Substantia nigra (tissue), 51 donors: ENCODE measurements at places on chromosomes 3 and 15.

DNA sequence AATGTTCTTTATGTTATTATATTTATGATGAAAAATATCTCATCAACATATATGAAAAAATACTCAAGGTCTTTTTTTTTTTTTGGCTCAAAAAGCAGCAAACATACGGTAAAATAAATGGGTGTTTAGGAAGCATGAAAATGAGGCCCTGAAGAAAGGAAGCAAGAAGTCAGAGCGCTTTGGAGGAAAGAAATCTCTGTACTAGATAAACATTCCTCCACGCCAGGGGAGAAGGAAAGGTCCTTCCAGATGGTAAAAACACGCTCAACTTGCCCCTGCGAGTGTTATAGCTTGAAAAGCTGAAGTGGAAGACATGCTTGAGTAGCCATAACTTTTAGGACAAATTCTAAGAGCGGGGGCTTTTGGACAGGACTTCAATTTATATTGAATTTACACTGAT is 52.9 kb downstream of the FEM1B start:
- no peak for DNase-seq

DNA sequence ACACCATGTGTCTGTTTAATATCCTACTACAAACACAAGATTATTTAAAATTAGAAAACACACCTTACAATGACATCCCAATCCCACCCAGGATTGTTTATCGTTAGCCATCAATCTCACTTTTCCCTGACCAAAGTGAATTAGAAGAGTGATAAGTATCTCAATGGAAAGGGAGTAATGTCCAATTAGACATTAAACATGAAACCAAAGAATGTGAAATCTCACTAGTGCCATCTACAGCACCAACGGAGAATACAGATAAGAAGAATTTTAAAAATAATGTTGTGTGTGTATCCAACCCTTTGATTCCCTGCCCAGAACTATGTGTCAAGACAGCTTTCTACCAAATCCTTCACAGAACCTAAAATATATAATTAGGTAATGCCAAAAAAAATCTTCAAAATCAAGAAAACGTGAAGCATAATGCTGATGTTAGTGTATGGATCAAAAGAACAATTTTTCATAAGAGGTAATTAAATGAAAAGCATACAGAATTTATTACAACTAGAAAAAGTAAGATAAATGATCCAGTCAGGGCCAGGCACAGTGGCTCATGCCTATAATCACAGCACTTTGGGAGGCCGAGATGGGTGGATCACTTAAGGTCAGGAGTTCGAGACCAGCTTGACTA is 64.2 kb downstream of the SCAPER start:
- DNase-seq = no peak

DNA sequence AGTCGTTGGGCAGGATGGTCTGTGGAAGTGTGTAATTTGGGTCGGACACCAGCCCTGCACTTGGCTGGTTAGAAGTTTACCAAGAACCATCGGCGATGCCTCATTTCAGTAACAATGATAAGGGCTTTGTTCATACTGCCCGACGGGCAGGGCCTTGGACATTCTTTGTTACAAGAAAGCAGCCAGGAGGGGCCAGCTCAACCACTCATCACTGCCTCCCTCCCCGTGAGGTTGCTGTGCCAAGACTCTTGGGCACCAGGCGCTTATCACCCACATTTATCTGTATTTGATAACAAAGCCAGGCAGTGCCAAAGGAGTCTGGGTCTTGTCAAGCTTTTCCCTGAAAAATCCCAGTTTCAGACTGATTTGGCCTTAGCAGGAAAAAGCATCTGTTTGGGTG is 235.0 kb downstream of the ADAMTS17 start:
- DNase-seq = no peak

- no peak for DNase-seq
Measured at GRCh38 chr3:139473155-139473771, 3.1 kb downstream of the RBP2 start.

DNA sequence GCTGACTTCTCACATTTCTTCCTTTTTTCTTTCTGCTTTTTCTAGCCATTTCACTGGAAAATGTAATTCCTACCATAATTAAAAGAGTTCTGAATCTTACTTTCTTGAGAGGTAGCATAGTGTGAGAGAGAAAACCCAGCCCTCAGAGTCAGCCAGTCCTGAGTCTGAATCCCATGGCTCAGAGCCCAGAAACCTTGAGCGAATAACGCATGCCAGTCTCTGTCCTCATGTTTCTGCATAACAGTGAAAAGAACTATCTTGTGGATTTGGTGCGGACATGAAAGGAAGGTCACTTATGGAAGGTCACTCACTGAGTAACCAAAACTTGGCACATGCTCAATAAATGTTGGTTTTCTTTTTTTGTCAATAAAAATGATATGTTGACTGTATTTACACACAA is 29.3 kb upstream of the SLCO3A1 start:
- no peak for DNase-seq

DNA sequence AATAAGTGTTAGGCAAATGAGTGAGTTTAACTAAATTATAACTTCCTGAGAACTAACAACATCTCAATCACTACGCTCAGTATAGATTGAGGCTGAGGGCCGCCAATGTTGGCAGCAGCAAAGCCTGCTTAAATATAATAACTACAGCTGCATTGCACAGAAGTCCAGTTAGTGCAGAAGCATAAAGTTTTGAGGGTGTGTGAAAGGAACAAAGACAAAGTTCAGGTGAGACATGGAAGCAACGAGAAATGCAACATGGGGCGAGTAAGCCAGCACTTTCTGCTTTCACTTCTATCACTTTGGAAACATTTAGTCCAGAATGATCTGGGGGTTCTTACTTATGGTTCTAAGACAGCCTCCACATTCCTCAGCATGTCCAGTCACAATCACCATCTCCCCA is 1052.3 kb upstream of the CFAP20DC start:
- DNase-seq = no peak

DNA sequence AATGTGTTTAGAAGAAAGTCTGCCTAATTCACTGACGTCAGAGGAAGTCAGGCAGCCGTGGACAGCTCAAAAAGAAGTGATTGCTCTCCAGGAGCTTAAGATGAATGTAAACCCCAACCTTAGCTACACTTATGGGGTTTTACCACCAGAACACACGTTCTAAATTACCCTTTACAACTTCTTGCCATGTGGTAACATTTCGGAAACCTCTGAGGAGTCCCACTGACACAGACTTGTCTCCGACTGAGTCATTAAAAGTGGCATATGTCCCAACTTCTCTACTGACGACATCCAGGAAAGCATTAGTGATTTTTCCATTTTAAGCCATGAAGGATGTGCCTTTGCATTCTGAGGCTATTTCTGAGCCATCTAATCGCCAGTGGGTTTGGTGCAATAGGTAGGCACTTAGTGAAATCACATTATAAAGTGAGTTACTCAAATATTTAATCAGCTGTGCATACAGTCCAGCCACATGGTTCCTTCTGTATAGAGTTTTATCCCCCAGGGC is 32.4 kb downstream of the C2CD4A start:
- DNase-seq = no peak

DNA sequence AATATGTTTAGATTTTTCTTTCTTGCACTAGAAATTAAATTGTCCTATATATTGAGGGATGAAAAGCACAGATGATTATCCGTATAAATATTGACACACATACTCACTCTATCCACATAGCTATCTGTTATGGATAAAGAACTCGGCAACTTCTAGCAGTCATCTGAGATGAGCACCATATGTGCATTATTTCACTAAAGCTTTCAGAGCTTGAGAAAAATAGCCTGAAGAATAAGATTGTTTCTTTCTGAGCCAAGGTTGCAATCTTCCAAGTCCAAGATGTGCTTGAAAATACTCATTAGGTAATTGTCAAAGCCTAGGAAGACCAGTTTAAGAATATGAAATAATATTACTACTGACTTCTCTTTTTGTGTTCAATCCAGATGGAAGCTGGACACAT is 40.5 kb downstream of the COL8A1 start:
- DNase-seq = no peak

DNA sequence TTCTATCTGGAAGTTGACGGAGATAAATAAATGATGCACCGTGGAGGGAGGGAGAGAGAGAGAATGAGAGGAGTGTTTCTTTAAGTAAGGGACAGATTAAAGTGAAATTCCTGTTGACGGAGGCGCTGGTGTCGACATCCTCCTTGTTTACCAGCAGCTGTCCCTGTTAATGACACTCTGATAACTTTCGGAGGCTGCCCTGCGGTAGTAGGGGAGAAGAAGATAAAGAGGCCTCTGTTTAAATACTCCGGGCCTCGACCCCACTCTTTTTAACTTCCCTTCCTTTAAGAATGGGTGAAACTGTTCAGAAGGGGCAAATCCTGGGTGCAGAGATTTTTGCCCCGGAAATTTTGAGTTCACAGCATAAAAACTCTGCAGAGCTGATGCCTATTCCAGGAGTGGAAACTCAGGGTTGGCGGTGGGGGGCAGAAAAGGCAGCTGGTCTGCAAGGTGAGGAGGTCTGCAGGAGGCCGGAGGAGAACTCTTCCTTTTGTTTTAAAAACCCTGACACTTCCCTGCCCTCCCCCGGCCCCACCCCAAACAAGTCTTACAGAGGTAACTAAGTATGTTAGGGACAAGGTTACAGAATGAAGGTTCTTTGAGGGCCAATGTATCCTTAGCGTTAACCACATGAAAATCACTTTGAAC is 276.6 kb upstream of the NR2F2 start:
- no peak for DNase-seq

DNA sequence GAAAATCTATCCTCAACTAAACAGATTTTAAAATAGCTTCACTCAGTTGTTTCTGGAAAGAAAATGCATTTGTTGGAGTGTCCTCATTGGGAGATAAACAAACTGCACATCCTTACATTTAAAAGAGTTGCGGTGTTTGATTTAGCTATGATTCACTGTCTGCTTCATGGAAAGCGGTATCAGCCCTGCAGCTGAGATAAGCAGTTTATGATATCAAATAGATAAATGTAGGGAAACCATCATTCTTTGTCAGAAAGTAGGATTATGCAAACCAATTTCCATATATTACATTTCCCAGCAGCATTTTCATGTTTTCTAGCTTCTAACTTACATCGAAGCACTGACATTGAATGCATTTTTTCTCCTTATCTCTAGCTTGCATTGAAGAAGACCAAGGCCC is 698.9 kb downstream of the DIPK2A start:
- no peak for DNase-seq

DNA sequence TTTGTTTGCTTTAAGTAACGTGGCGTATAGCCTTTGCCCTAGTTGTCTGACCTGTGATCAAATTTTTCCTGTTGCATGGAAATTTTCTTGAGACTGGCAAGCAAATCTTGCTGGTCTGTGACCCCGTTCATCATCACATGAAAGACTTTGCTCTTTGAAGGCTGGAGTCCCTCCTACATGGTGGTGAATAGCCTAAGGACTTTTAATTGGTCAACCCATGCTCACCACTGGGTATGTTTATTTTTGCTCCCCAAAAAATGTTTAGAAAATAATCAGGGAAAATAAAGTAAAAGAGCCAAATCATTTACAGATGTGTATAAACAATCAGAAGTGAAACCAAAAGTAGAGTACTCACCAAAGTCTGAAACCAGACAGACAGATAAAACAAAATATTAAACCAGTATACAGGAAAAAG is 1075.3 kb upstream of the ALCAM start:
- DNase-seq = no peak
